ENCODE measurements at places on chromosomes 16 and 17.

DNA sequence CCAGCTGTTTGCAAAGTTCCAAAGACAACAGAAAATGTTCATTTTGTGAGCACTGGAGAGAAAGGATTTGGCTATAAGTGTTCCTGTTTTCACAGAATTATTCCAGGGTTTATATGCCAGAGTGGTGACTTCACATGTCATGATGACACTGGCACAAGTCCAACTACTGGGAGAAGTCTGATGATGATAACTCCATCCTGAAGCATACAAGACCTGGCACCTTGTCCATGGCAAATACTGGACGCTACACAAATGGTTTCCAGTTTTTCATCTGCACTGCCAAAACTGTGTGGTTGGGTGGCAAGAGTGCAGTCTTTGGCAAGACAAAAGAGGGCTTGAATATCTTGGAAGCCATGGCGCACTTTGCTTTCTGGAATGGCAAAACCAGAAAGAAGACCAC lies 385.0 kb downstream of the CDH11 start:
- H3K36me3 ChIP-seq, result no peaks in the 10 kb centered on the region
- no peak overlapping the region for H3K27ac ChIP-seq
- H3K4me3 ChIP-seq, result no peak overlapping the region
- H3K4me1 ChIP-seq, result no peaks in the 10 kb centered on the region
- DNase-seq, result no peak

DNA sequence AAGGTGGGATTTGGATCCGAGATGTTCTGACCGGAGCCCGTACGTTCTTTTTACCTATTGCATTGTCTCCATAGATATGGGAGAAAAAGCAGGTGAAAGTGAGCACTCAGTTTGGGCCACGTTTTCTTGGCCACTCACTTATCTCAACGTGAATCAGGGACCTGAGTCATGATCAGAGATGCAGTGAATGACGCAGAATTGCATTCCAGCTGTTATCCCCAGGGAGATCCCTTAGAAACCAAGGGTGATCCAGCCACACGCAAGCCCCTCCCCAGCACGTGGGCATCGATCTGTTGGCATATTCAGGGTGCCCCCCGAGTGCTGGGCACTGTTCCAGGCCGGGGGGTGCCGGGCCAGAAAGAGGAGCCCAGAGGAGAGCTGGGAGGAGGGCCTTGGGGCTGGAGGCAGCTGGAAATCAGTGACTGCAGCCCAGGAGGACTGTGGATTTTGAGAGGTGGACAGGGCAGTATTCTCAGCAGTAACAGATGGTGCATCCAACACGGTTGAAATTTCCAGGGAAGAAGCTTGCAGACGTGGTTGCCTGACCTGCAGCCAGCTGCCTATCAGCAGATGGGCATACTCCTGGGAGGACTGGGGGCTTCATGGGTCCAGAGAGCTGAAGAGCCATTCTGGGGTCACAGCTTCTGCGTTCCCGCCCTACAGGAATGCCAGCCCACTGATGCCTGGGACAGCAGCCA lies 87.2 kb upstream of the CACNG5 start:
- H3K4me3 ChIP-seq, result no peak overlapping the region
- DNase-seq, result no peak
- H3K27ac ChIP-seq, result no peak overlapping the region
- peaks cover 18% of the 10 kb centered on the region for H3K4me1 ChIP-seq

- no peak overlapping the region for H3K4me3 ChIP-seq
- no peaks in the 10 kb centered on the region for H3K4me1 ChIP-seq
- H3K36me3 ChIP-seq, result no peaks in the 10 kb centered on the region
- no peak for DNase-seq
- H3K27me3 ChIP-seq, result no peaks in the 10 kb centered on the region
These were observed 243.3 kb downstream of the KATNIP start for GRCh38 chr16:27793249-27793622.

DNA sequence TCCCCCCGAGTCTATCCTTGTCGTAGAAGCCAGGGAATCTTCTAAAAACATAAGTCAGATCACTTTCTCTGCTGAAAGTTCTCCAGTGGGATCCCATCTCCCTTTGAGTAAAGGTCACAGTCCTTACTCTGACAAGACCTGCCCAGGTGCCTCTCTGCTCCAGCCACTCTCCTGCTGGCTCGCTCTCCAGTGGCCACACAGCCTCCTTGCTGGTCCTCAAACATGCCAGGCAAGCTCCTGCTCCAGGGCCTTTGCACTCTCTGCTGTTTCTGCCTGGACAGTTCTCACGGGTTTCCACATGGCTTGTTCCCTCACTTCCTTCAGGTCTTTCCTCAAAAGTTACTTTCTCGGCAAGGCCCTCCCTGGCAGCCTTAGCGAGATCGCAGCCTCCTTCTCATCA lies 3.4 kb downstream of the B9D1 start:
- H3K27me3 ChIP-seq, result no peaks in the 10 kb centered on the region
- H3K27ac ChIP-seq, result no peak overlapping the region
- H3K4me1 ChIP-seq, result no peaks in the 10 kb centered on the region
- peaks cover 6% of the 10 kb centered on the region for H3K36me3 ChIP-seq
- H3K4me3 ChIP-seq, result no peak overlapping the region

DNA sequence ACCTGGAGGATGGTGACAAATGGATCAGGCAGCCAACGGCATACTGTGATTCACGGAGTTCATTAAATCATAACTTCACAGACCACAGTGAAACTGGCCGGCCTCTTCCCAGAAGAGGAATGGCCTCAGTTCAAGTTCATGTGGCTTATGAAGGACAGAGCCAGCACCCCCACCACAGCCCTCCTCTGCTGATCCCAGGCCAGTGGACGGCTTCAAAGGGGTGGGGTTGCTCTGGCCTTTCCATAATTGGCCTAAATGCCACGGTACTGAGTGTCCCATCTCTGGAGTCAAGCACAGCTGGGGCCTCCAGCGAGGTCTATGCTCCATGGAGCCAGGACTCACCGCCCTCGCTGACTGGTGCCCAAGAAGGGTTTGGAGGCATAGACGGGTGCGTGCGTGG lies 21.4 kb downstream of the GALNS start:
- H3K27ac ChIP-seq, result no peak overlapping the region
- H3K4me3 ChIP-seq, result no peak overlapping the region
- H3K36me3 ChIP-seq, result no peaks in the 10 kb centered on the region
- no peaks in the 10 kb centered on the region for H3K4me1 ChIP-seq

GRCh38 chr16:88194397-88195268 lies 188.1 kb upstream of the ZNF469 start:
- no peak for DNase-seq
- no peak overlapping the region for H3K27ac ChIP-seq
- H3K4me3 ChIP-seq, result no peak overlapping the region
- no peaks in the 10 kb centered on the region for H3K4me1 ChIP-seq
- H3K36me3 ChIP-seq, result no peaks in the 10 kb centered on the region

DNA sequence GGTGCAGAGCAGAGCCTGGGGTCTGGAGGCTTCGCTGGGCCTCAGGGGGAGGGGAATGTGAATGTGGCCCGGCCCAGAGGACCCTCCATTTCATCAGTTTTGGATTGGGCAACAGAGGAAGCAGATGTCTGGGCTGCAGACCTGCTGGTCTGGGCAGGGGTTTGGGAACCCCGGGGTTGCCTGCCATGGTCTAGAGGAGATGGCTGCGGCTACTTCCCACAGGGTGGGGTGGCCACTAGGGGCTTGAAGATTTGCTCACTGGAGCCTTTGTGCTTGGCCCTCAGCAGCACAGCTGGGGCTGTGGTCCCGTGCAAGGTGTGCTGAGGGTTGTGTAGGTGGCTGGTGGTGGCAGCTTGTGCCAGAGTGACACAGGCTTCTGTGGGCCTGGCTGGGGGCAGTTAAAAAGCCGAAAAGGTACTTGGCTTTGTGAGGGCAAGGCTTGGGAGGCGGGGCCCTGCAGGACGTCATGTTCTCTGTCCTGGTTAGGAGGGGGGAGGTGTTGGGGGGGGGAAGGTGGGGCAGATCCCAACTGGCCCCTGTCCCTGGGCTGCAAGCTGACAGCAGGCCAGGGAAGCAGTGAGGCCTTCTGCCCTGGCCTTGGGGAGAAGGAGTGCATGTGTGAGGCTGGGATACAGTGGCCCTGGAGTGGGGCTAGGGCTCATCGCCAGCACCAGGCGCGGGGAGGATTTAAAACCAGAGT lies 98.0 kb downstream of the KPNA2 start:
- no peaks in the 10 kb centered on the region for H3K27me3 ChIP-seq
- H3K36me3 ChIP-seq, result no peaks in the 10 kb centered on the region
- H3K27ac ChIP-seq, result no peak overlapping the region

DNA sequence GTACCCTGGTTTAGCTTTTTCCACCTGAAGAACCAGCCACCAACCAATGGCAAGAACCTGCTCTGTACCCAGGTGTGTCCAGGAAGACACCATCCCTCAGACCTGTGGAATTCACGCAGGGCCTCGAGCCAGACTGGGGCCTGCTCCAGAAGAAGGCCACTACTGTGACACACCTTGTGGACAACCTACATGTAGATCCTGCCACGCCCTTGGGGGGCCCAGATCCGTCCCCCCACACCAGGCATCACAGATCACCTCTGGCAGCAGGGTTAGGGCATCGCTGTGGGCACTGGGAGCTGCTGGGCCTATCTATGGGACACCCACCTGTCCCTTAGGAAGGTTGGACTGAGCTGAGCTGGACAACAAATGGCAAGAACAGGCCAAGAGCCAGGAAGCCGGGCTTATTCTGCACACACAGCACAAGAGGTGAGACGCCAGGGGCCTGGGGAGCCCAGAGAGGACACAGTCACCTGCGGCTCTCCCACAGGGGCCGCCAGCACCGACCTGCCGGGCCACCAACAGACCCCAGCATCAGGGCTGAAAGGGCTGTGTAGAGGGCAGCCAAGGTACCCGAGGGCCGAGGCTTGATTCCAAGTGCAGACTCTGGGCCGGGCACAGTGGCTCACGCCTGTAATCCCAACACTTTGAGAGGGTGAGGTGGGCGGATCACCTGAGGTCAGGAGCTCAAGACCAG lies 7.7 kb downstream of the FAAP100 start:
- no peaks in the 10 kb centered on the region for H3K27me3 ChIP-seq
- no peak for DNase-seq
- H3K4me1 ChIP-seq, result no peaks in the 10 kb centered on the region
- no peak overlapping the region for H3K27ac ChIP-seq
- H3K4me3 ChIP-seq, result no peak overlapping the region

GRCh38 chr17:76534831-76535732 lies 2.4 kb downstream of the CYGB start:
- DNase-seq, result no peak
- no peak overlapping the region for H3K4me3 ChIP-seq
- H3K36me3 ChIP-seq, result no peaks in the 10 kb centered on the region

DNA sequence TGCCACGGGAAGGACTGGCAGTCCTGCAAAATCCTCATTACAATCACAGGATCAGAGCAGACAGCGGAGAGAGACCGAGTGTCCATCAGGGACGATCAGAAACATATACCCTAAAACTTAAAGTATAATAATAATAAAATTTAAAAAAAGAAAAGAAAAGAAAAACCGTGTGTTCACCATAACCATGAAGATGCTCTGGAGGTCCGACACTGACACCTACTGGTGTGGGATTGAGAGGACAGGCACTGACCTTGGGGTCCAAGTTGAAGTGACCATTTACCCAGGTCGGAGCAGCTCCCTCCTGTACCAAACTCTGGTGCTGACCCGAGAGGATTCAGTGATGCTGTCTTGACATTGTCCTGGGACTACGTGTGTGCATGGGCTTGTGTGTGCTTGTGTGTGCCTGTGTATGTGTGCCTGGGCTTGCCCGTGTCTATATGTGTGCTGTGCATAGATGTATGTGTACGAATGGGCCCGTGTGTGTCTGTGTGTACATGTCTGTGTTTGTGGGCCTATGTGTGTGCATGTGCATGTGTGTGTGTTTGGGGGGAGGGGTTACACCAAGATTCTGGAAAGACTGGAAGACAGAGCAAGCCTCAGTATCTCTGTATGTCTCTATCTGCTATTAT lies 10.0 kb upstream of the CD300LD start:
- H3K27me3 ChIP-seq, result peaks cover 35% of the 10 kb centered on the region
- H3K4me3 ChIP-seq, result no peak overlapping the region
- peak; percentile 14 for DNase-seq
- no peaks in the 10 kb centered on the region for H3K4me1 ChIP-seq
- no peak overlapping the region for H3K27ac ChIP-seq

GRCh38 chr17:46898364-46898763 lies 24.6 kb upstream of the GOSR2 start:
- H3K36me3 ChIP-seq, result no peaks in the 10 kb centered on the region
- peak overlapping the region; percentile 13 for H3K4me3 ChIP-seq
- H3K27ac ChIP-seq, result no peak overlapping the region
- H3K4me1 ChIP-seq, result peaks cover 8% of the 10 kb centered on the region
- no peak for DNase-seq
- H3K27me3 ChIP-seq, result peaks cover 4% of the 10 kb centered on the region

DNA sequence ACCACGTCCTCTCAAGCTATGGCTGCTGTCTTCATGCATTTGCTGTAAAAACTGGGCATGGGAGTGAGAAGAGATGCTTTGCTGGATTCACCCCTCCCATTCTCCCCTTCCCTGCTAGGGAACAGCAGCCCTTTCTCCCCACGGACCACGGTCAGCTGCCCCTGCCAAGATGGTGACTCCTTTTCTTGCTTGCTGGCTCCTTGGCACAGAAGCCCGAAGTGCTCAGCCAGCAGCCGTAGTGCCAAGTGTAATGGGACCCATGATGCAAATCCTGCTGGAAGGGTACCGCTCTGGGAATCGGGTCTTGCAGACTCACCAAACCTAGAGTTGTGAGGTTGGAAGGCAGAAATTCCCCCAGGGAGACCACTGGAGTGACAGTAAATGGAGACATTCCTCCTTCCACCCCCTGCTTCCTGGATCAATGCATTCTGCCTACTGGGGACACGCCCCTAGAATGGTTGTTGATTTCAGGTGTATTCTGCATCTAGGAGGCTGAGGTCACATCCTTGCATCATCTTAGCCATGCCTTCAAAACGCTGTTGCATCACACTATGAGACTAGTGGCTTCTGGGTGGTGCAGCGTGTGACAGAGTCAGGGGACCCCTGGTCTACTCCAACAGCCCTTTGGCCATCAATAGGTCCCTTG lies 63.0 kb upstream of the CBX4 start:
- H3K27me3 ChIP-seq, result peaks cover 2% of the 10 kb centered on the region
- no peak overlapping the region for H3K4me3 ChIP-seq
- no peak for DNase-seq
- H3K27ac ChIP-seq, result no peak overlapping the region
- no peaks in the 10 kb centered on the region for H3K4me1 ChIP-seq

GRCh38 chr16:29675811-29676643 lies 3.0 kb upstream of the QPRT start:
- peaks cover 11% of the 10 kb centered on the region for H3K4me1 ChIP-seq
- DNase-seq, result no peak
- H3K27me3 ChIP-seq, result no peaks in the 10 kb centered on the region
- H3K36me3 ChIP-seq, result peaks cover 3% of the 10 kb centered on the region
- no peak overlapping the region for H3K27ac ChIP-seq
- H3K4me3 ChIP-seq, result no peak overlapping the region

- DNase-seq, result no peak
- H3K27ac ChIP-seq, result no peak overlapping the region
- no peak overlapping the region for H3K4me3 ChIP-seq
These were observed 267.2 kb upstream of the CDH5 start for GRCh38 chr16:66099306-66099705.

GRCh38 chr16:87951552-87952538 lies 611 bp downstream of the BANP start:
- peak overlapping the region; percentile 73 for H3K27ac ChIP-seq
- DNase-seq, result peak; percentile 38
- peaks cover 31% of the 10 kb centered on the region for H3K36me3 ChIP-seq
- no peaks in the 10 kb centered on the region for H3K27me3 ChIP-seq
